H4 (cell line): ENCODE measurements at places on chromosomes 4 and X.

DNA sequence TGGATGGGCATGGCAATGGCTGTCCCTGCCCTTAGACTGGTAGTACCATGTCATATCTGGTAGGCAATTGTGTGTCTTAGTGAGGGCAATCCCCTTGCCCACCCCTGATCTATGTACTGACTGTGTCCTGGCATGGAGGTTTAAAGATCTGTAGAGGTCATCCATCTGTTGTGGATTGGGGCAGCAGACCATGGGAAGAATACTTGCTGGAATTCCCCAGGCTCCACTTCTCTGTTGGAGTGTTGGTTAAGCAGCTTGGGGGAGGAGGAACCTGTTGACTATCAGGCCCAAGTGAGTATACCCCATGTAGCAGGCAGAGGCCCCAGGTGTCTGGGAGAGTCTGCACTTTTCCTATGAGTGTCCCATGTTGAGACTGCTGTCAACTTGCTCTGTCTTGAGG, 246.7 kb upstream of the DIPK2B start:
- DNase-seq, result no peak

- peak; percentile 51 for DNase-seq
Observed at GRCh38 chr4:71268166-71268565, 70.7 kb upstream of the SLC4A4 start.

DNA sequence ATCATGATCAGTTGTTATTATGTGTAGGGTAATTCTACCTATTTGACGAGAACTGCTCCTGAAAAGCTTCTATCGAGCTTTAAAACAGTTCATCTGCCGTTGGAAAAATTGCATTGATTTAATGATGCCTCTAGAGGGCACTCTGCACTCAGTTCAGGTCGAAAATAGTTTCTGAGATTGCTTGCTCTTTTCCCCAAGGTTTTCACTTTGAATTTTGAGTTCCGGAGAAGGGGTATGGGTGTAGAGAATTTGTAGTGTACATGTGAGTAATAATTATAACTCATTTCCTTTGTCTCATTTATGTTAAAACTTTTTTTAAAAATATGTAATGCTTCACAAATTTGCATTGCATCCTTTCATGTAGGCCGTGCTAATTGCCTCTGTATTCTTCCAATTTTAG, 28.4 kb upstream of the TNIP3 start:
- DNase-seq, result peak; percentile 37

DNA sequence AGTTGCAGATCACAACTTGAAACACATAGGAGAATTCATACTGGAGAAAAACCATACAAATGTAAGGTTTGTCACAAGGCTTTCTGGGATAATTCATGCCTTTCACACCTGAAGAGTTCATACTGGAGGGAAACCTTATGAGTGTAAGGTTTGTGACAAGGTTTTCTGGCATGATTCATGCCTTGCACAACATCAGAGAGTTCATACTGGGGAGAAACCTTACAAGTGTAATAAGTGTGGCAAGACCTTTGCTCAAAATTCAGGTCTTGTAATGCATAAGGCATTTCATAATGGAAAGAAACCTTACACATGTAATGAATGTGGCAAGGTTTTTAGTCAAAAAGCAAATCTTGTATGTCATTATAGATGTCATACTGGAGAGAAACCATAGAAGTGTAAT, 58.8 kb upstream of the ENPEP start:
- no peak for DNase-seq

GRCh38 chrX:84339507-84340364, 151.7 kb upstream of the RPS6KA6 start:
- peak; percentile 3 for DNase-seq

- DNase-seq, result no peak
Observed at GRCh38 chr4:180407275-180407885, 1835.8 kb upstream of the TENM3 start.

DNA sequence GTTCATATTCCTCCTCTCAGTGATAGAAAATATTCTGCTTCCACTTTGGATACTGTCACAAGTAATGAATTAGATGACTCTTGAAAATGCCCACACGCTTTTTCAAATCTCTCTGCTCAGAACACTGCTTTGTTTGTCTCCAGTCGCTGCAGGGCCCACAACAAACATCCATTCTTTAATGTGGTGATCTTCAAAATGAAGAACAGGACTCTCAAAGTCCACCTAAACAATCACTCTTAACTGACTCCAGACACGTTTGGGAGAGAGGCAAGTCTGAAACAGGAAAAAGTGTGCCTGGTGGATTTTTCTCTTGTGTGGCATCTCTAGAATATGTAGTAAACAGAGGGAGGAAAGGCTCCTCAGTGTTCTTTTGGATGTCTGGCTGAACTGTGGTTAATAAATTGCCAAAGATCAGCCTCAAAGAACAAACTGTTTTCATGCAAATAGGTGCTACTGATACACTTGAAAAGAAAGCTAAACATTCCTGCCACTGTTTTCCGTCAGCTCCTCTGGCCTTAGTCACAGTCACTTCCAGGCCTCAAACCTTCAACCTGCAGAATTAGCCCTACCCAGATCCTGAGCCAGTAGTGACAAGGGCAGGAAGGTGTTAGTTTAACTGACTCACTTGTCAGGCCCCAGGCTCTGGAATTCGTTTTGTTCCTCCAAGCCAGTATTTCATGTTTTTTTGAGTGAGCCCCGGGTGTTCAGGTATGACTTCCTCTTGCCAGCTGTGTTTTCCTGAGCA, 259.6 kb upstream of the GPC4 start:
- DNase-seq, result no peak

DNA sequence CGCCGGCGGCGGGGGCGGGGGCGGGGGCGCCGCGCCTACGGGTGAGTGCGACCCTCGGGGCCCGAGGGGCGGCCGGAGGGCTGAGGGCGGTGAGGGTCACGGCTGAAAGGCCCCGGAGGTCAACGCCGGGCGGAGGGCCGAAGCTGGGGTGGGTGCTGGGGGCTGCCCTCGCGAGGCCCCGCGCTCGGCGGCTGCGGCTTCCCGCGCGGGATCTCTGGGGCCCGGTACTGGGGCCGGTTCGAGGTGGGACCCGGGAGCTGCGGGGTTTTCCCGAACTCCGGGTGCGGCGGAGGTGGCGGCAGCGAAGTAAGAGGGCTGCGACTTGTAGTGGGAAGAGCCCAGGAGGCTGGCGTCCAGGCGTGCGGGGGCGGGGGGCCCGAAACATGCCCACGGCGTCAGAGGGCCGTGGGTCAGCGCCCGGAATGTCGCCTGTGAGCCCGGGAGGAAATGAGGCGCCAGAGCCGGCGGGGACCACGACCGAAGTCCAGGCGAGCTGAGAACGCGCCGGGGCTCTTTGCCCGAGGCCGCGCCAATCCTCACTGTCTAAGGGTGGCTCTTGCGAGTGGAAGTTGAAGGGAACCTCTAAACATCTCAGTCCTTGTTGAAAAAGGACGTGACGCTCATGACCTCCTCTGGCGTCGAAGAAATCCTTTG, 407 bp downstream of the IL13RA1 start:
- DNase-seq, result no peak

DNA sequence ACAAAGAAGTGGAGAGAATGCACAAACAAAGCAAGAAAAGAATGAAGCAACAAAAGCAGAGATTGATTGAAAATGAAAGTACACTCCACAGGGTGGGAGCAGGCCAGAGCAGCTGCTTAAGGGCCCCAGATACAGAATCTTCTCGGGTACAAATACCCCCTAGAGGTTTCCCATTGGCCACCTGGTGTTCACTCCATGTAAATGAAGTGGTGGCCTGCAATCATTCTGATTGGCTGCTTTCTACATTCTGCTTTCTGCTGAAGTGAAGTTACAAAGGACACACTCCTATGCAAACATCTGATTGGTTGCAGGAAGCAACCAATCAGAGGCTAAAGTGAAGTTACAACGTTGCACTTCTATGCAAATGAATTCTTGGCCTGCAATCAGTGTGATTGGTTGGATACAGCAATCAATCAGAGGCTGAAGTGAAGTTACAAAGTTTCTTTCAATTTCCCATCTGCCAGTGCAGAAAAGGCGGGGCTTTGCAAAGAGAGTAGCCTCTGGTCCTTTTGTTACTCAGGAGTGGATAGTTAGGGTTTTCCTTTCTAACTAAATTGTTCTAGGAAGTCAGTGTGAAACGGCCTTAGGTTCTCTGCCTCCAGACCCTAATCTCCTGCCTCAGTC, 19.0 kb upstream of the GPC4 start:
- DNase-seq, result peak; percentile 27

DNA sequence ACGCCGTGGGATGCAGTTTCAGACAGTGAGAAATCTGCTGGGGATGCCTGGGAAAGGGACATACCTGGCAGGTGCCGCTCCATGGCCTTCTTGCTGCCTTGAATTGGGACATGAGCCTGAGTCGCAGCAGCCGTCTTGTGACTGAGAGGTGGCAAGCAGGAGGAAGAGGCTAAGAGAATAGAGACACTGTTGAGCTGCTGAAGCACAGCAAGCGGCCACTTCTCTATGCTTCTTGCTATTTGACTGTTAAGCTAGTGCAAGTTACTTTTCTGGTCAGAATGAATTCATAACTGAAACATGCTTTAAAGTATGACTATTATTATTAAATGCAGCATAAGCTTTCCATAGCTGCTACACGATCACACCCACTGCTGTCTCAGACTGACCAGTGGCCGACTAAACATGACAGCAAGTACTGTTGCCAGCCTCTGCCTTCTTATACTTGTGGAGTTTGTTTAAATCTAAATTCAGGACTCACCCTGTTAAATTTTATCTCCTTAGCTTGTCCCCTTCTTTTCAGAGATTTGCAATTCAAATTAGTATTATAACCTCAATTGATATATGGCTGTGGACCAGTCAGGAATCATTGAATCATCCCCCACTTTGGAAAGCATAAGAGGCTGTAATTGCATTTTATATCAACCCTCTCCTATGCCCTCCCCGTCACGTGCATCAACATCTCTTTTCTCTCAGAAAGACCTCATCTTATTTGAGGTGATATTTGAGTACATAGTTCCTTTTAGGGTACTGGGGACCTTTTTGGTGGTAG, 24.8 kb upstream of the ACSL1 start:
- no peak for DNase-seq

GRCh38 chr4:57320849-57321248, 210.7 kb upstream of the IGFBP7 start:
- DNase-seq, result no peak

GRCh38 chr4:13641084-13641483, 13.6 kb upstream of the BOD1L1 start:
- no peak for DNase-seq

DNA sequence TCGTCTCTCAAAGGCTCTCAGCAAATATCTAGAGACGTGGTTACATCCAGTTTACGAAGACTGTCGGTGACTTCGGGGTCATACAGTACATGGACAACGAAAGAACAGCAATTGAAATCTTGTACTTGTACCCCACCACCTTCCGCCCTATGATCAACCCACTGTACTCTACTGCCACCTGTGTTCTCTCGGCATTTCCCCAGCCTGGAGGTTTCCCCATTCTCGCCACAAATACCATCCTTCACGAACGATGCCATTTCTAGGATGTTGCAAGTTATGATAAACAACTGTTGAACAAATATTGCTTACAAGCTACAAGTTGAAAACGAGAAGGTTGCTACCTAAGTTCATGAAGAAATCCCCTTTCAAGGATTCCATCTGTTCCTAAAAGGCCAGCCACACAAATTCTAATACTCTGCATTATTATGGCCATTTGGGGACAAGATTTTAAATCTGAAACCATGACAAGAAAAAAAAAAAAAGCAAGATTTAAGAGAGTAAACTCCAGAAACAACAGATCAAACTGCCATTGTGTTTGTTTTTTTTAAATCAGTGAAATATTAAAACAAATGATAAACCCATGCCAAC, 1.6 kb downstream of the APBB2 start:
- peak; percentile 72 for DNase-seq

DNA sequence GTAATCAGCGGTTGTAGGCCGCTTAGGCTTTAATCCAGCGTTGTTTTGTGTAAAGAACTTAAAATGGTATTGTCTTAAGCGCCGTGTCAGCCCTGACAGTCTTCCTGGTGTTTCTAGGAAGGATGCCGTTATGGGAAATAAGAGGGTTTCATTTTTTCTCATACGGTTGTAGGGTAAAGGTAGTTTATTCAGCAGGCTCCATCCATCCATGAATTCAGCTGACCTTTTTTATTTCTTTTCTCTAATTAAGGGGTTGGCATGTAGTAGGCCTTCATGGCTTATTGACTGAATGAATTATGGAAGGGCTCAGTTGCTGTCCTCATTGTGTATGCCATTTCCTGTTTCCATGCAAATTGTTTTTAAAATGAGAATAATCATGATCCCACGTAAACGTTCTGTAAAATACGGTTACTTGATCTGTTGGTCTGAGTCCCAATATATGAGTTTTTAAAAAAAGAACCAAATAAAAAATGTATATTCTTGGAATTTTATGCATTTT, 693 bp downstream of the OCIAD1 start:
- no peak for DNase-seq

GRCh38 chr4:123578276-123579029, 181.9 kb downstream of the SPRY1 start:
- no peak for DNase-seq

DNA sequence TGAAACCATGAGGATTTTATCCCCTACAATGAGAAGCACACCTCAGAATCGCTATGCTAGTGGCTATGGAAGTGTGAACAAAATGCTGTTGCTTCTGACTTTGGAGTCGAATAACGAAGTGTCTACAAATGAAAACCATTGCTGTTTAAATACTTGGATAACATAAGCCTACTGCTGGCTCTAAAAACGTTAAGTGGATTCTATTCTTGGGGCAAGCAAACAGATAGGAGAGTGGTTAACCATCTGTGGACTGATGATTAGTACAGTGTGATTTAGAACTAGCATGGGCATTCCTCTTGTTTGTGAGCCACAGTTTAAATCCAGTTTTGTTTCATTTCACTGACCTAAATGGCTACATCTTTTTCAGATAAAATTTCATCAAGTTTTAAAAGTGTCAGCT, 109.7 kb upstream of the PNPLA4 start:
- no peak for DNase-seq

GRCh38 chr4:93444860-93445259, 383.7 kb upstream of the ATOH1 start:
- DNase-seq, result peak; percentile 7

DNA sequence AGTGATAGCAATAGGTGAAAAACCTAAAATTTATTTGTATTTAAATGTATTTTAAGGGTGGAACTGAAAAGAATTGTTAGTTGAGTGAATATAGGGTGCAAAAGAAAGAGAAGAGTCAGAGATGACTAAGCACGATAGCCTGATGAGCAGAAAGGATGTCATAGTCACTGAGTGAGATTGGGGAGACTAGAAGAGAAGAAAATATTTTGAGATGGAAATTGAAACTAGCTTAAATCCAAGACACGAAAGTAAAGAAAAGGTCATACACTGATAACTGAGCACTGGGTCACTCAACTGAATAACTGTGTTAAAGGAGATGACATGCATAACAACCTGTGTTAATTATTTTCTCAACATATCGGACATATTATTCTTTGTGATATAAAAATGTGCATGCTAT, 55.5 kb downstream of the SPANXN4 start:
- DNase-seq, result no peak

GRCh38 chr4:158808399-158808798, 39.6 kb downstream of the FNIP2 start:
- DNase-seq, result no peak

DNA sequence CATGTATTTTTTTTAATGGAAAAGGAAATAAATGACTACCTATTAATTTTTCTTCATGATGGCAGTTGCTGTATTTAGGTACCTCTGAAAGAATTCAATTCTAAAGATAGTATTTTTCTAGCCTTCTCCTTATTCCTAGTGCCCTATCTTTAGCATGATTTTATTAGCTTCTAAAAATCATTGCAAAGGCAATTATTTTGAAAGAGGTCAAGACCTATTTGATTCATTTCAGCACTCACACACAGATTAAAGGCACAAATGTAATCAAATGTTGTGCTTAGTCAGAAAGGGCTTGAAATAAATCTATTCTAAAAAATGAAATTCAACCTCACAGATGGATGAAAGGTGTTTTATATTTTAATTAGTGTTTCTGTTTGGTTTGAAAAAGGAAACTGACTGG, 74.8 kb upstream of the POF1B start:
- DNase-seq, result no peak
